ENCODE measurements at places on chromosomes 2 and 18.
A peak's percentile ranks its signal among the peaks of the same experiment; 100 is the strongest.

- no peak for DNase-seq
Observed at GRCh38 chr2:7844414-7844965, 837.4 kb upstream of the ID2 start.

DNA sequence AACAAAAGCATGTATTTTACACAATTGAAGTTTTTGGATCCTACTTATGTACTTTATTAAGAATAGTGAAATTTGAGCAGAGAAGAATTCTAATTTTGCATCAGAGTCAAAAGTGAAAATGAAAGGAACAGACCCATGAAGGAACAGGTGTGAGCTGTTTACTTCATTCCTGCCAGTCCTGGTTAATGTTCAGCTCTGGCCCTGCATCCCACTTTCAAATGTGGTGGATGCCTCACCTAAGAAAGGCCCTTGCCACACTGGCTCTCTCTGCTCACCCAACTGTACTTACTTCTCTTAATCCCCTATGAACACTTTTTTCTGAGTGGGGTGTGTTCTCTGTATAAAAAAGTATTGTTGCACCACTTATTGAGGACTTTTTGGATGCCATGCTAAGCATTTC, 22.2 kb downstream of the FAM110C start:
- no peak for DNase-seq

DNA sequence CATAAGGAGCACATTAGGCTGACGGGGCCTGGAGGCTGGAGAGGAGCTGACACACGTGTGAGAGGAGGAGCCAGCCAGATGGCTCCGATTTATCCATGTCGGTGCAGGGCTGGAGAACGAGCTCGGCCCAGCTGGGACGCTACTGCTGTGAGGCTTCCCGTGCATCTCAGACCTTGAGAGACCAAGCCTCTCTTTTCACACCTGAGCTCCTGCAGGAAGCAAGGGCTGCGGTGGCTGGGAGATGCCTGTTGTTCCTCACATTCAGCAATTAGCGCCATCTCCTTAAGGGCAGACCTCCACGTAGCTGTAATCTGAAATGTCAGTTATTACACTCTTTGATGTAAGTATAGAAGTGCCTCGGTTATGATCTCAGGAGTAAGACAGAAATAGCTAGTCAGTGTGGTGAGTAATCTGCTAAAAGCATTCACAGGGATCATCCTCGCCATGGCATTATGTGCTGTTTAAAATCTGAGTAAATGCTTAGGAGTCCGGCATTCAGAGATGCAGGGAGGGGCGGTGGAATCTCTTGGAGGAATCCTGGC, 107.9 kb downstream of the PRKCE start:
- DNase-seq, result peak; percentile 79

DNA sequence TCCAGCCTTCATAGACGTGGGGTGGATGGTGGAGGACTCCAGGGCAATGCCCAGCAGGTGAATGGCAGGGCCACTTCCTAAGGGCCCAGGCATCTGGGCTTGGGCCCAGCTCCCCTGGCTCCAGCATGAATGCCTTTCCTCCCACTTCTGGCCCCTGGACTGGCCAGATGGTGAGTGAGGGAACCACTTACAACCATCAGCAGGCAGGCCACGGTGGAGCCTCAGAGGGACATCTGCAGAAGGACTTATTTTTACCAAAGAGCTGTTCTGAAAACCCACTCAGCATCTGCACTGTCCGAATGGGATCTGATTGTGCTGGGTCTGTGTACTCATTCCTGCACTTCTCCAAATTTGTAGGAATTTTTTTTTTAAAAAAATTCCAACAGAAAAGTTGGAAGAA, 69.6 kb downstream of the SNTG2 start:
- no peak for DNase-seq

GRCh38 chr2:199163613-199164458, 293.9 kb downstream of the SATB2 start:
- peak; percentile 18 for DNase-seq

DNA sequence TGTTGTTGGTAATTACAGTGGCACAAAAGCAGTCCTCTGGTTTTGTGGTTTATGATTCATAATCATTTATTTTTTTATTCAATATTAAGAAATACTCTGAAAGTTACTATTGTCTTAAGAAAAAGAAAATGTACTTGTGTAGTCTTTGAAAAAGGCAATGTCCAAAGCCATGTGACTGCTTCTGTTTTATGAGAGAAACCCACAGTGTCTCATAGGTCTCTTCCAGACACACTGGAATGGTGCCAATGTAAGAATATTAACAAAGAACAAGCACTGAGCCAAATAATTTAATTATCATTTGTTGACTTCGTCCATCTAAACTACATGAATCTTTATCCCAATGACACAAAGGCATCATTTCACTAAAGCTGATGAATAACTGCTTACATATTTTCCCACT, 62.5 kb downstream of the RPRM start:
- no peak for DNase-seq

DNA sequence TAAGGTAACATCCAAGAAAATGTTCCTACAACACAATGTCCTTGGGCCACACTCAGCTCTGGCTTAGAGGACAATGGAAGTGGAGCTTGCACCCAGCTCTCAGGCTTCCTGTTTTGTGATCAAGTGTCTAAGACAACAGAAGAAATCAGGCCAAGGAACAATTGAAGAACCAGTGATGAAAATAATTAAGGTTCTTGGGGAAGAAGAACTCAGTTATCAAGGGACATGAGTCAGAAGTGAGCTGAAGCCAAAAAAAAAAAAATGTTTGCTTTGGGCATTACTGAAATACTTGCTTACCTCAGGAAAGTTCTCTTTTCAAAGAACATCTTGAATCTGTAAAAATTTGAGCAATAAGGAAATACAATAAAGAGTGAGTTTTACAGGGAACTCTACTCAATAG, 299.0 kb downstream of the FBXO15 start:
- peak; percentile 21 for DNase-seq

DNA sequence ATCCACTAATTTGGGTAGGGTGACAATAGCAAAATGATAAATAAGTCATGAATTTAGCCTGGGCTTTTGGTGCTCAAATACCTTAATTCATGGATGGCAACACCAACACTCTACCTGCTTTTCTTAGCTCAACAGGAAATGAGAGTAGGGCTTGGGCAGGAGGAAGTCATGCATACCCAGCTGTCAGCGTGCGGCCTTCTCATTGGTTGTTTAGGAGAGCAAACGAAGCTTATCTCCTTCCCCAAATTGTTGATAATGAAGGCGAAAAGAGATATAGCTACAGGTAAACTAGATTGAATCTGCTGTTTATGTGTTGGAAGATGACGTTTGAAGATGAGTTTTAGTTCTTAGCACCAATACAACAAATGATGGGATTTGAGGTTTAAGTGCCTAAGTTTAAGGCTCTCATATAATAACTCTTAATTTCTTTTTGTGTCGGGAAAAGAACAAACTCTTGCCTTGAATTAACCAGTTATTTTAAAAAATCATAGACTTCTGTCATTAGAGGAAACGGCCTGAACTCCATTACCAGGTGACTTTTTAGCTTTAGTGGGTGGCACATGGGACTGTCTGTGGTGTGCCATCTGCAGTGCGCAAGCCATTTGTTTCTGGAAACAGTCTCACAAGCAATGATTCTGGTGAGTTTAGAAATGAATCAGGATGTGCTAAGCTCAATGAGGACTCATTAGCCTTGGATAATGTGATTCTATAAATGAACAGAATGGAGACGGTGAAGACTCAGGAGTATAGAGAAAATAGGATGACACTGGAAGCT, 19.8 kb downstream of the MAP4K4 start:
- no peak for DNase-seq

- DNase-seq, result no peak
Observed at GRCh38 chr2:171230176-171230575, 69.5 kb upstream of the TLK1 start.

DNA sequence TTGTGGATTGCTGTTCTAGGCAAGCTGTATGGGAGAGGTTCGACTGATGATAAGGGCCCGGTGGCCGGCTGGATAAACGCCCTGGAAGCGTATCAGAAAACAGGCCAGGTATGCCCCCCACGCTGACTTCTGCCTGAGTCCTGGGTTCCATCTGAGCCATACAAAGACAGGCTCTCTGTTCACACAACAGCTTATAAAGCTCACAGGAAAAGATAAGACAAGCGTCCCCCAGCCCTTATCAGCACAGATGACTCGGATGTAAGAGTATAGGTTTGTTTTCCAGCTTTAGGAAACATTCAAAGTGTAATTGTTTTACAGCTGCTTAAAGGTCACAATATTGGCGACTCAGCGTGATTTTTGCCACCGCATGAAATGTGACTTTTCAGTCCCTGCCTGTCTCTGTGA, 12.7 kb downstream of the CNDP2 start:
- no peak for DNase-seq

GRCh38 chr18:48785091-48785614, 165.6 kb downstream of the SMAD7 start:
- DNase-seq, result no peak

- no peak for DNase-seq
Observed at GRCh38 chr2:44759823-44760222, 181.7 kb upstream of the SIX3 start.

DNA sequence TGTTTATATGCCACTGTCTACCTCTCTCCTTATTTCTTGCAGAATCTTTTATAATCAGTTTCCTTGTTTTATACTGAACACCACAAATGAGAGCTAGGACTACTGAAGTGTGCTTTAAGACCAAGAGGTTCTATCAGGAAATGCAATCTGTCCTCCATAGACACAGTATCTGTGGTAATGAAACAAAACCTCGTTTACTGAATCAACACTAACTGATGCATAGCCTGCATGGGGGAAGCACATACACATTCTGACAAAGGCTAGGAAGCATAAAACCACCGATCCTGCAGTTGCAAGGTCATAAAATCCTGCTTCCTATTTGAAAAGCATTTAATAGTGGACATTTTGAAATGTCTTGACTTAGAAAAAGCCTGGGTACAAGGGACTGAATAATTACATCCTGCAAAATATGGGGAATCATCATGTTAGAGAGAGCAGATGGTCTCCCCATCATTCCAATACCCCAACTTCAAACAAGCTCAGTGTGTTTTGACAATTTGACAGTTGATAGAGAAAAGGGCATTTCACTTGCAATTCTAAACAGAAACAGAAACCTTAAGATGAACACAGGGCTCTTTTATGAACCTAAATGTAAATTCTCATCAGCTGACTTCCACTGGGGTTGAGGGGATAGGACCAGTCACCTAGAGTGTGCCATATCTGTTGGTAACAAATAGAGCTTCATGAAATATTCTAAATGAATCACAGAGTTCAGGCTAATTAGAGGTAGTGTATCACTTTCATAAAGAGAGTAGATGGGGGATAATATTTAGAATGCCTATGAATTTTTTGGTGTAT, 1845.6 kb upstream of the PIK3C3 start:
- no peak for DNase-seq

- no peak for DNase-seq
Observed at GRCh38 chr2:7226501-7226900, 309.3 kb downstream of the RNF144A start.

- DNase-seq, result no peak
Observed at GRCh38 chr2:128423788-128424165, 105.1 kb upstream of the HS6ST1 start.
